ENCODE measurements at places on chromosomes 6 and 20. TPM values are rescaled to one million over a fixed set of nuclear protein-coding genes. Genes with fewer than 3 reads are reported as not detected.

IP6K3 gene
- not detected for total RNA-seq

ISM1 gene
- total RNA-seq, result 3.1 TPM

SYTL3 gene
- 1.3 TPM for total RNA-seq

POPDC3 gene
- total RNA-seq, result not detected

RIPK1 gene
- 14.2 TPM for total RNA-seq

GNMT gene
- 630 TPM for total RNA-seq

HS3ST5 gene
- total RNA-seq, result not detected

MAPK13 gene
- total RNA-seq, result 37.9 TPM
